Activated T-helper 2 cell treated with anti-CD3 and anti-CD28 coated beads, Interferon-gamma antibody, Interleukin-2, Interleukin-4, amounts not matched to agents 10 μg/mL and 5 μg/mL and 100 μg/mL, durations not matched to agents 14 hours and 24 hours and 36 hours (primary cell): ENCODE measurements at places on chromosomes 2 and 18.

GRCh38 chr18:7778181-7778580 lies 211.1 kb downstream of the PTPRM start:
- DNase-seq: no peak

GRCh38 chr18:79523736-79524180 lies 128.0 kb downstream of the NFATC1 start:
- DNase-seq: peak; percentile 66

GRCh38 chr2:228556717-228557116 lies 375.2 kb upstream of the SPHKAP start:
- no peak for DNase-seq

- DNase-seq: no peak
Measured at GRCh38 chr2:223563462-223563861, 38.7 kb downstream of the SCG2 start.

DNA sequence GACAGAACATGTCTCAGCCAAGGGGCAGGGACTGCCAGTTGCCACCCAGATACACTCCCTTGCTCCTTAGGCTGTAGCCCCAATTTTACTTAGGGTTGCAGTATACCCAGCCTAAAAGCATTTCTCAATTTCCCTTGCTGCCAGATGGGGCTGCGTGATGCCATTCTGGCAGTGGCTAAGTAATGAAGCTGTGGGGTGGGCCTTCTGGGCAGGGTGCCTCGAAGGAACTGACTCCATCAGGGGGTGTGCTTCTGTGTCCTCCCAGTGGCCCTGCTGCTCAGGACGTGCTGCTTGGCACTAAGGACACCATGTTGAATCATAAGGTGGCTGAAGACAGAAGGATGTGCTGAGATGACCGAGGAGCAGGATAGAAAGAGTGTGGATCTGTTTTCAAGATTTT lies 74.2 kb downstream of the VWA3B start:
- DNase-seq: no peak

DNA sequence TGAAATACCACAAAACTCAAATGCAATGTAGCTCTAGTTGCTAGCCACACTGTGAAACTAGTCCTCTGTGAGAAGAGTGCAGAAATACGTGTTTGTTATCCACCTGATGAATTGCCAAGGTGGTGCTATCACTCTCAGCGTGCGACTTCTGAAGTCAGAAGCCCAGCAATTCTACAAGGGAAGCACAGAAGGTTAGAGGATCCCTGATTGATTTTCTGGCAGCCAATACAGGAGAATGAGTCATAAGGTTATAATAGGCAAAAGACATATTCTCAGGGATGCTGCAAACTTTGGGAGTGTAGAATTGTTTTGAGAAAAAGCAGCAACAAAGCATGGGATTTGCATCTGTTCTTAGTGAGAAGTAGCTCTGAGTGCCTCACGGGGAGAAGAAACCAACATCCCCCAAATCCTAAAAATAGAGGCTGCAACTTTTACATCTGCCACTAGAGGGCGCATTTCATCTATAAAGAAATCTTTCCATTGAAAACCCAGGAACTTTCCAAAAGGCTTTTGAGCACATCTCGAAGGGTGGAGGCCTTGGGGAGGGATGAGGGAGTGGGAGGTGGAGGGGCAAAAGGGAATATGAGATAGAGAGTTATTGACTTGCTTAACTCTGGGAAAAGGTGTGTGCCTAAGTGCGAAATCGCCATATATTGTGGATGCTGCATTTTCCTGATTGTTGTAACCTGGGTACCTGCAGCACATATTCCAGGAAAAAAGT lies 78.0 kb downstream of the TMEM182 start:
- no peak for DNase-seq

DNA sequence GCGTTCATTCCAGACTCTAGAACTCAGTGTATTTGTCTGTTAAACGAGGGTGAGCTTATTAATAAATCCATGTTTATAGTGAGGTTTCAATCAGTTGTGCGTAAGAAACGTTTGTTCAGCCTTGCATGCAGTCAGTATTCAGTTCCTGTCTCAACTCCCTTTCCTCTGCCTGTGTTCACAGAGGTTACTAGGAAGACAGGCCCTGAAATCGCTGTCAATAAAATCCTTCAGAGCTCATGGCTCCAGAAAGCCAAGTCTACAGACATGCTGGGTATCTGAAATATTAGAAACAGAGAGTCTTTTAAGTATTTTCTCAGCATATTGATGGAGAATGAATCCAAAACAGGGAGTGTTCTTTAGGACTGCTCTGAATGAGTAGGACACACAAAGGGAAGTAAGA lies 75.4 kb downstream of the KLF7 start:
- no peak for DNase-seq

GRCh38 chr2:85813982-85814801 lies 60.4 kb downstream of the ATOH8 start:
- peak; percentile 68 for DNase-seq

DNA sequence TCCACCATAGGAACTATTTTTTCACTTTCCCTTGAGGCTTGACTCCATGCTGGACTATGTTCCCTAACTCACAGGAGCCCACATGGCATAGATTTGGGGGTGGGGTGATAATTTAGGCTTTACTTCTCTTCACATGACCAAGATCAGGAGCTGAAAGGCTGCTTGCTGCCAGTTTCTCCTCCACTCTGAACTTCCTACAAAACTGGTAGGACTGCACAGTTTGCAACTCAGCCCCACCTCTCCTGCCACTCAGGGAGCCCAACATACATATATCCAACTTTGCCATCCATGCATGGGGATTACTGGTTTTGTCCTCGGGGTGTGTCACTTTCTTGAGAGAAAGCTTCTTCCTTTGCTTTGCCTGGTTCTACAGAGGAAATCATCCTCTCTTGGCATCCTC lies 14.2 kb downstream of the INO80D start:
- no peak for DNase-seq

- peak; percentile 58 for DNase-seq
Measured at GRCh38 chr2:46297546-46298271, 502 bp downstream of the EPAS1 start.

DNA sequence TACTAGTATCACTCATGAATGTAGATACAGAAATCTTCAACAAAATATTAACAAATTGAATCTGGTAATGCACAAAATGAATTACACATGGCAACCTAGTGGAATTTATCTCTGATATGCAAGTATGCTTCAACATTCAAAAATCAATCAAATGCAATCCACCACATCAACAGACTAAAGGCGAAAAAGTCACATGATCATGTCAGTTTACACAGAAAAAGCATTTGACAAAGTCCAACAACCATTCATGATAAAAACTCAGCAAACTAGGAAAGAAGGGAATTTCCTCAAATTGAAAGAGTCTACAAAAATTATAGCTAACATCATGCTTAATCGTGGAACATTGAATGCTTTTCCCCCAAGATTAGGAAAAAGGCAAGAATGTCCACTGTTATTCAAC lies 150.5 kb upstream of the BCL2L11 start:
- DNase-seq: no peak
